ENCODE measurements at places on chromosomes 7 and 10. TPM values are rescaled to one million over a fixed set of nuclear protein-coding genes. Genes with fewer than 3 reads are reported as not detected.

The MYOF gene
- 4.0 TPM for total RNA-seq

The PIK3AP1 gene
- total RNA-seq, result 1.3 TPM

The PAPSS2 gene
- total RNA-seq, result 1.3 TPM

The CALY gene
- total RNA-seq, result 0.82 TPM

The SERPINE1 gene
- not detected for total RNA-seq

The CALHM1 gene
- not detected for total RNA-seq

The ACTR1A gene
- 139 TPM for total RNA-seq
